ENCODE measurements at places on chromosomes 6 and 20. TPM values are rescaled to one million over a fixed set of nuclear protein-coding genes. Genes with fewer than 3 reads are reported as not detected.

Gene TAGAP
- total RNA-seq = not detected

Gene PCSK2
- not detected for total RNA-seq

Gene NKAIN2
- not detected for total RNA-seq

Gene SLC32A1
- total RNA-seq = not detected

Gene CRISP3
- not detected for total RNA-seq

Gene TBXT
- total RNA-seq = not detected

Gene CHMP4B
- total RNA-seq = 91.1 TPM

Gene EFCAB8
- total RNA-seq = not detected

GRCh38 chr6:26657256-26657655 lies 2.3 kb downstream of the ZNF322 start:
- H3K27me3 ChIP-seq = peaks cover 5% of the 10 kb centered on the region
- peaks cover 14% of the 10 kb centered on the region for H3K4me1 ChIP-seq
- no peak overlapping the region for H3K4me3 ChIP-seq
- H3K27ac ChIP-seq = no peak overlapping the region
- no peak for DNase-seq

DNA sequence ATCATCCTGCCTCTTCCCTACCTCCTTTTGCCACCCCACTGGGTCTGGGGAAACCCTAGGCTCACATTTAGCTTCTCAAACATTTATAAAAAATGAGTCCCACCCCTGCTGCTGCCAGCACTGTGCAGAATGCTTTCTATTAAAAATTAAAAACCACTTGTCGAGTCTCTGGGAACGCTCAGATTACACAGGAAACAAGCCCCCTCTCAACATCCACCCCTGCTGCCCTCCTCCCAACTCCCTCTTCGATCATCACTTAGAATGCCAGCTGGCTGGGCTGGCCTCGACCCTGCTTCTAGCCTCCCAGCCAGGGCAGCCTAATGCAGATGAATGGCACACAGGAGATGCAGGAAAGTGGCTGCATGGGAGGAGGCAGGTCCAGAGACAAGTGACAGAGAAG lies 75.8 kb downstream of the CDH22 start:
- H3K36me3 ChIP-seq = no peaks in the 10 kb centered on the region
- no peak for DNase-seq
- no peaks in the 10 kb centered on the region for H3K4me1 ChIP-seq
- peaks cover 32% of the 10 kb centered on the region for H3K27me3 ChIP-seq

- no peak overlapping the region for H3K27ac ChIP-seq
- no peaks in the 10 kb centered on the region for H3K27me3 ChIP-seq
- no peaks in the 10 kb centered on the region for H3K4me1 ChIP-seq
- no peak for DNase-seq
Measured at GRCh38 chr6:34204693-34205092, 32.0 kb upstream of the HMGA1 start.

DNA sequence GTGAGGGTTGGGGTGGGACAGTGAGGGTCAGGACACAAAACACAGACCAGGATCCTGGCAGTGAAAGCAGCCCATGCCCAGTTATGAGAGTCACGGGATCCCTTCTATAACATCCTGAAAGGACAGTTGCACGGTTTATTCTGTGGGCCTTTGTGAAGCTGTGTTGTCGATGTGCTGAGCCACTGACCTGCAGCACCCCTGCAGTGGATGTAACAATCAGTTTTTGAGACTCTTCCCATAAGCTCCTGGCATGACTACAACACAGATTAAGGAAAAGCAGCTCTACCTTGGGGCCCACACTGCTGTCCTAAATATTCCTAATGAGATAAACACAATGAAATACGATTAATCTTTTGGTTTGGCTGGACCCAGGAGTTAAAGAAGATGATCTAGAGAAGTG lies 3.7 kb downstream of the PYGB start:
- no peak for DNase-seq
- peaks cover 47% of the 10 kb centered on the region for H3K4me1 ChIP-seq
- peak overlapping the region; percentile 92 for H3K4me3 ChIP-seq

DNA sequence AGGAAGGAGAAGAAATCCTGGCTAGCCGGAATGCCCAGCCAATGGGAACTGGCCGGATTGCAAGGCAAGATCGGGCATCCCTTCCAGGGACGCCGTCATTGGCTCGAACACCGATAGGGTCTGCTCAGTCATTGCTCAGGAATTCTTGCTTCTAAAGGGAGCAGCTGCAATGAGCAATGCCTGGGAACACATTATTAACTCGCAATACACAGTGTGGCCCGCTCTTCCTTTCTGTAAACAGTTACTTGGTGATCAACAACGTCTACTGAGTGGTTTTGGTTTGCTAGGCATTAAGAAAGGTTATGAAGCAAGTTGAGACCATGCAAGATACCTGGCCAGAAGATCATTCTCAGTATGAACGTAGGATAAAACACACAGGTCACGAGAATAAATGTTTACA lies 165.4 kb upstream of the CITED2 start:
- H3K4me1 ChIP-seq = peaks cover 13% of the 10 kb centered on the region
- H3K27ac ChIP-seq = peak overlapping the region; percentile 68
- DNase-seq = peak; percentile 85
- H3K4me3 ChIP-seq = no peak overlapping the region
- H3K27me3 ChIP-seq = no peaks in the 10 kb centered on the region

- H3K27me3 ChIP-seq = no peaks in the 10 kb centered on the region
- H3K4me1 ChIP-seq = no peaks in the 10 kb centered on the region
- H3K27ac ChIP-seq = no peak overlapping the region
- H3K36me3 ChIP-seq = no peaks in the 10 kb centered on the region
- no peak for DNase-seq
Measured at GRCh38 chr6:159844737-159845645, 44.9 kb downstream of the PNLDC1 start.

DNA sequence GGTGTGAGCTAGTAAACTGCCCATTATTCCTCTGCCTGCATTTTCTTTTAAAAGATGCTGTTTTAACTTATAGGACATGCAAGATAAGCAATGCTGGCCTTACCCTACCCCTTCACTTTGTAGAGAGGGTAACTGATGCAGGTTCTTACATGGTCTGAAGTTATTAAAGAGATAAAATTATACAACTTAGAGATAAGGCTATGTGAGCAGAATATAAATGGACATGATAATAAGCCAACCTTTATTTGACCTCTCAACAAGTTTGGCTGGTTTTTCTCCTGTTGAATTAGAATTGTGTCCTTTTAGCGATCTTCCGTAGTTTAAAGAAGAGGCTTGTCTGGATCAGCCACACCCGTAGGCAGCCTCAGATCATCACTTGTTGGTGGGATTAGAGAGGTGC lies 377.0 kb downstream of the BTBD3 start:
- H3K4me3 ChIP-seq = no peak overlapping the region
- peaks cover 18% of the 10 kb centered on the region for H3K27me3 ChIP-seq
- no peaks in the 10 kb centered on the region for H3K36me3 ChIP-seq
- peaks cover 3% of the 10 kb centered on the region for H3K4me1 ChIP-seq

DNA sequence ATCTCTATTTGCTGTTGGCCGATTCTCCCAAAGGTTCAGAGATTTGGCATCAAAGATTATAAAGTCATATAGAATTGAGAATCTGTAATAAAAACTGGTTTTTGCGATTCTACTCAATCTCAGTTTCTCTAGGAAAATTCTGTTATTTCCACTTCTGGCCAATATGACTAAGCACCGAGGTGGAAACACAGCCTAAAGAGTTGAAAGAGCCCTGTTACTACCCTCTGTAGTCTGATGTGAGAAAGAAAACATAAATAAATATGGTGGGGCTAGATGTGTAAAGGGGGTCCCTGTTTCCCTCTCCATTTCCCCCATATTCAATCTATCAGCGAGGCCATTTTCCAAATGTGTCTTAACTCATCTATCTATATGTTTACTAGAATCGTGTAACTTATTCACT lies 83.4 kb downstream of the PRDM1 start:
- H3K27me3 ChIP-seq = no peaks in the 10 kb centered on the region
- no peak overlapping the region for H3K4me3 ChIP-seq
- no peaks in the 10 kb centered on the region for H3K4me1 ChIP-seq
- no peaks in the 10 kb centered on the region for H3K36me3 ChIP-seq

DNA sequence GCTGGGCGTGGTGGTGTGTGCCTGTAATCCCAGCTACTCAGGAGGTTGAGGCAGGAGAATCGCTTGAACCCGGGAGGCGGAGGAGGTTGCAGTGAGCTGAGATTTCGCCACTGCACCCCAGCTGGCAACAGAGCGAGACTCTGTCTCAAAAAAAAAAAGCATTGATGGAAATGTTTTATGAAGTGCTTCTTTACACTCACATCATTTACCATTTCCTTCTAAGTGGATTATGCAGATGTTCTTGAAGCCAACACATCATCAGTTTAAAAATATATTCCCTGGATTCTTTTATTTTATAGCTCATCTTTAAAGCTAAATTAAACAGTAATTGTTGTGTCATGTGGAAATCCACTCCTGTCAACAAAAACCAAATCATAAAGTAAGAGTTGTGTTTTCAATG lies 35.9 kb upstream of the HDDC2 start:
- H3K27ac ChIP-seq = no peak overlapping the region
- no peak overlapping the region for H3K4me3 ChIP-seq
- no peak for DNase-seq
- no peaks in the 10 kb centered on the region for H3K36me3 ChIP-seq
- H3K27me3 ChIP-seq = peaks cover 36% of the 10 kb centered on the region
- H3K4me1 ChIP-seq = no peaks in the 10 kb centered on the region

DNA sequence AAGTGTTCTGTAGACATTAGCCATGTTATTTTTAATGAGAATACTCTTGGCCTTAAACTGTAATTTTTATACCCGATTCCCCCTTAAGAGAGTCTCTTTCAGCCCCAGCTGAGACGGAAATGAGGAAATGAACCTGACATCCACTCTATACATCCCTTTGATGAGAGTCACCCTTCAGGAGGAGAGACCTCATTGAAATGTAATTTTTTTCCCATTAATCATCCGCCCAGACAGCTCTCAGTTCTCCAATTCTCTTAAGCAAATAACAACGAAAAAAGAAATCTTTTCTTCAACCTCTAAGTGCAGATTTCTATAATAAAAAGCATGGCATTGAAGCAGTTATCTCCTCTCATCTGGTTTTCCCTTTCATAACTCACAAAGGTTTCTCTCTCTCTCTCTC lies 243.8 kb upstream of the PMEPA1 start:
- H3K4me3 ChIP-seq = no peak overlapping the region
- no peaks in the 10 kb centered on the region for H3K4me1 ChIP-seq

- no peak for DNase-seq
- H3K4me1 ChIP-seq = peaks cover 14% of the 10 kb centered on the region
- no peak overlapping the region for H3K4me3 ChIP-seq
- H3K27me3 ChIP-seq = no peaks in the 10 kb centered on the region
Measured at GRCh38 chr20:58559368-58559729, 44.1 kb upstream of the APCDD1L start.

- peak; percentile 21 for DNase-seq
- no peak overlapping the region for H3K27ac ChIP-seq
- H3K4me3 ChIP-seq = no peak overlapping the region
- H3K4me1 ChIP-seq = no peaks in the 10 kb centered on the region
Measured at GRCh38 chr6:18293076-18293904, 29.0 kb upstream of the DEK start.

DNA sequence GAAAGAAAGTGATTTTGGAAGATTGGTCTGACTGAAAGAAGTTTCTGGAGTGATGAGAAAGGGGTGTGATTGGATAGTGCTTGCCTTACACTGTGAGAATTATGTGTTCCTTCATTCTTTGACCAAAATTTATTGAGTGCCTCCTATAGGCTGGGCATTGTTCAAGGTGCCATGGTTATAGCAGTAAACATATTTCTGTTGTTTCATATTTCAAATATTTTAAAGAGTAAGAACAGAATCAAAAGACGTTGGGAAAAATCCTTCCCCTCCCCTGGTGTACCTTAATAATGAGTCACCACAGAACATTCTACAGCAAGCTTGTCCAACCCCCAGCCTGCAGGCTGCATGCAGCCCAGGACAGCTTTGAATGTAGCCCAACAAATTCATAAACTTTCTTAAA lies 78.6 kb downstream of the GCLC start:
- no peaks in the 10 kb centered on the region for H3K27me3 ChIP-seq
- no peaks in the 10 kb centered on the region for H3K36me3 ChIP-seq
- H3K4me1 ChIP-seq = peaks cover 22% of the 10 kb centered on the region
- no peak overlapping the region for H3K27ac ChIP-seq

DNA sequence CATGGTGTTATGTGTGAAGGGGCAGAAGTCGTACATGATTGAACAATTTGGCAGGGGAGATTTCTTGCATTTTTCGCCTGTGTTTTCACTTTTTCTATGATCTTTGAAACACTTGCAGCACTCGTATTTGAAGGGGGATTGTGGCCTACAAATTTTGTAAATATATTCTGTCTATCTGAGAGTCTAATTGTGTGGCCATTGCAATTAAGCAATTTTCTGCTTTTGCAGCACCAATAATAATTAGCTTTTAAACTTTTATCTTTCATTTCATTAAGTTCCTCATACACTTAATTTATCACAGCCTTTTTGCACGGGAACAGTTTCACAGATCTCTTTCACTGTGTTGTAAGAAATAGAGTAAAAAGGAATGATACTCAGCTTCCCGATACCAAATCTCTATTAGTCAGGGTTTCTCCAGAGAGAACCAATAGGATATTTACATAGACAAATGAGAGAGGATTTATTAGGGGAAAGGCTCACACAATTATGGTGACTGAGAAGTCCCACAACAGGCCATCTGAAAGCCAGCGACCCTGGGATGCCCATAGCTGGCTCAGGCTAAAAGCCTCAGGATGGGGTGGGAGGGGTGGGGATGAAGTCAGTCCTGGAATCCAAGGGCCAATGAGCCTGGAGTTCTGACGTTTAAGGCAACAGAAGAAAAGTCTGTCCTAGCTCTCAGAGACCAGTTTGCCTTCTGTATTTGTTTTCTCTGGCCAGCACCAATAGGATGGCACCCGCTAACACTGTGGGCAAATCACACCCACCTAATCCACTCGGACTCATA lies 58.3 kb downstream of the KIF6 start:
- H3K27me3 ChIP-seq = no peaks in the 10 kb centered on the region
- no peaks in the 10 kb centered on the region for H3K36me3 ChIP-seq
- H3K4me3 ChIP-seq = no peak overlapping the region
- DNase-seq = no peak
- no peaks in the 10 kb centered on the region for H3K4me1 ChIP-seq
- H3K27ac ChIP-seq = no peak overlapping the region

DNA sequence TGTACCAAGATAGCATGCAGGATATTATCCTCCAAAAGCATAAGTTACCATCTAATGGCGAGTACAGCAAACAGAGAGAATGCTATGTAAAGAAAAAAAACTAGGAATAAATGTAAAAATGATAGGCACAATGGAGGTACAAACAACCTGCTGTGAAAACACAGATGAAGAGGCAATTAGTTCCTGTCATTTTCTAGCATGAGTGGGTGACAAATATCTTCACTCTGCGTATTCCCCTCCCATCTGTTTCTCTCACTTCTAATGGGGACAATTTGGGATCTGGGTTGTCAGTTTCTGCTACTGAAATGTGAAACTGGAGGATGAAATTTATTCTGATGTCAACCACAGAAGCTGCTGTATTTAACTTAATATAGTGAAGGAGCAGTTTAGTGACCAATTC lies 11.7 kb upstream of the PTPRK start:
- H3K27ac ChIP-seq = no peak overlapping the region
- no peak overlapping the region for H3K4me3 ChIP-seq
- no peak for DNase-seq

GRCh38 chr6:31128093-31128676 lies 7.9 kb upstream of the CDSN start:
- DNase-seq = peak; percentile 85

Measured in PC-3 (cell line).